ENCODE measurements at places on chromosomes 7 and 10.

DNA sequence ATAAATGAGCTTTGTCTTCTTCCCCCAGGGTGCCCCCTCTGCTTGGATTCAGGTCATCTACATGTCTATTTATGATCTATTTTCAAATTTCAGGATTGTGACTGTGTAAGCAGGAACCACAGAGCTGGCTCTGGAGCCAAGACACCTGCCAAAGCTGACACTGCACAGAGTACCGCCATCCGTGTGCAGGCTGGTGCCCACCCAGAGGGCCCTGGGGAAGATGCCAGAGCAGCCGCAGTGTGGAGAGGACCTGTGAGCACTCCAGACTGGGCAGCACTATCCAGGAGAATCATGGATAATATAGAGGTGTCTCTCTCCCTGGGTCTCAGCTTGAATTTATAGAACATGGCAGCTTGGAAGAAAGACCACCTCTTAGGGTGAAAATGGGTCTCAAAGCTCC lies 577.5 kb downstream of the GRID1 start:
- DNase-seq = no peak

DNA sequence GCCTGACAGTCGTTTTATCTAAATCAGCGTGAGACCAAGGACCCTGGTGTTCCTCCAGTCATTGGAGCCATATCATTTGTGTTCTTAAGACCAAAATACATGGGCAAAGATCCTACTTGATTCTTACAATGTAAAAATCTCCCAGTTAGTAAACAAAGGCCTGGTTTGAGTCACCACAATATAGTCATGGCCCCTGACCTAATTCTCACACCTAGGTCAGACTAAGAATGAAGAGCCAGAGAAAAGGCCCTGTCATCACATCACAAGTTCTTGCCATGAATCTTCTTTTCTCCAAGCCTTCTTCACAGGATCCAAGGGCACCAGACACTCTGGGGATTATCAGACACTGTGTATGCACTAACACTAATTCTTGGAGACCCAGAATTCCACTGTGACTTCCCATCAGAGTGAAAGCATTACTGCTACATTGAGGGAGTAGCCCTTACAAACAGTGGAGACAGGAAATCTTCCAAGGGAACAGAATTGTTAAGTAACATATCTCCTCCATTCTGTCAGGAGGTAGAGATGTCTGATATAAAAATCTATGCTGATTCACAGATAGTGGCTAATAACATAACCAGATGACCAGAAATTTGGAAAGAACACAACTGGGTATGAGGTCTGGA lies 7.6 kb upstream of the ERVW-1 start:
- DNase-seq = no peak

GRCh38 chr10:20685462-20685861 lies 211.6 kb downstream of the NEBL start:
- no peak for DNase-seq

DNA sequence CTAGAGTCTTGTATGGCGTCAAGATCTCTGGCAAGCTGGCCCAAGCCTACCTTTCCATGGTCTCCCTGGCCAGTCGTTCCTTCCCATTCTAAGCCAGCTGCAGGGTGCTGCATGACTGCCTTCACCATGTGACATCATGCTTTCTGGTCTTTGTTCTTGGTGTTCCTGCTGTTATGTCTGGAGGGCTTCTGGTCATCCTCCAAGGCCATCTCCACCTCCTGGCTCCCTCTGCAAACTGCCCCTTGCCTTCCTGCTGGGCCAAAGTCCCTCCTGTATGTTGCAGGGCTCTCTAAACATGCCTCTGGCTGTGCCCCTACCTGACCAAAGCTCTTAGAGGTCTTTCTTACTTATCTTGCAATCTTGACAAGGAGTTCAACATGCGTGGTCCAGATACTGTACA lies 44.4 kb upstream of the SHH start:
- no peak for DNase-seq

DNA sequence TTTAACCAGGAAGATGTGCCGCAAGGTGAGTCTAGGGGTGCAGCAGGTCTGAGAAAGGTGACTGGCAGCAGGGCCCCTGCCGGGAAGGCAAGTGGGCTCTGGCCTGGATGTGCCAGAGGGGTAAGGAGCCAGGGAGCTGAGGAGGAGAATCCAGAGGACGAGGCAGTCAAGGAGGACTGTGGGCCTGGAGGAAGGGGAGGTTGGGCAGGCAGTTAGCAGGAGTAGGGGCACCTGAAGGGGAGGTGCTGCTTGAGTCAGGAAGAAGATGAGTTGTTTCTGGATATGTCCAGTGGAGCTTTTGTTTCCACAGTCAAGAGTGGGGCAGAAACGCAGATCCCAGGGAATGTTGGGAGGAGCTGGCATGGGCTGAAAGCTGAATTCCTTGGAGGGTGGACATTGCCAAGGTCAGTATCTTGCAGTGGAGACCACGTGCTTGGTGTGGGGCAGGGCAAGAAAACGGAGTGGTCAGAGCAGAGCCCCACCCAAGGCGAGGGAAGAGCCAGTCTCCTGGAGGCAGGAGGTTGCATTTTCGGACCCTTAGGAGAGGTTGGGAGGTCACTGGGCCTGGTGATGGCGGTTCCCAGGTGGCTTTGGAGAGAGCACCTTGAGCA lies 34.0 kb downstream of the MINDY4 start:
- DNase-seq = no peak

DNA sequence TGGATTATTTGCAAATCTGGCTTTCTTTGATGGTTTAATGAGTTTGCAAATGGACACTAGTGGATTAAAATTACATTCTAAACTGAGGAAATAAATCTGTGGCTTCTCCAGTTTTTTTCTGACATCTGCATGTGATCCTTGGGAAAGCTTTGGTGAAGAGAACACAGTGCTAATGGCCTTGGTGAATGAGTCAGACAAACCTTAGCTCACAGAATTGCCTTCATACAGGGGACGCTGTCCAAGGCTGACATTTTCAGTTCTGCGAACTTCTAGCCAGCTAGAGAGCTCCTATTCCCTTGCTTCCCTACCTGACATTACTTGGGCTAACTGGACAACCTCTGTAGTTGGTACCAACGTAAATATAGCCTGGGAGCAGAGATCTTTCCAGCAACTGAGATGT lies 21.2 kb downstream of the BMPER start:
- no peak for DNase-seq

GRCh38 chr10:105434970-105435369 lies 793.9 kb downstream of the SORCS3 start:
- DNase-seq = no peak

DNA sequence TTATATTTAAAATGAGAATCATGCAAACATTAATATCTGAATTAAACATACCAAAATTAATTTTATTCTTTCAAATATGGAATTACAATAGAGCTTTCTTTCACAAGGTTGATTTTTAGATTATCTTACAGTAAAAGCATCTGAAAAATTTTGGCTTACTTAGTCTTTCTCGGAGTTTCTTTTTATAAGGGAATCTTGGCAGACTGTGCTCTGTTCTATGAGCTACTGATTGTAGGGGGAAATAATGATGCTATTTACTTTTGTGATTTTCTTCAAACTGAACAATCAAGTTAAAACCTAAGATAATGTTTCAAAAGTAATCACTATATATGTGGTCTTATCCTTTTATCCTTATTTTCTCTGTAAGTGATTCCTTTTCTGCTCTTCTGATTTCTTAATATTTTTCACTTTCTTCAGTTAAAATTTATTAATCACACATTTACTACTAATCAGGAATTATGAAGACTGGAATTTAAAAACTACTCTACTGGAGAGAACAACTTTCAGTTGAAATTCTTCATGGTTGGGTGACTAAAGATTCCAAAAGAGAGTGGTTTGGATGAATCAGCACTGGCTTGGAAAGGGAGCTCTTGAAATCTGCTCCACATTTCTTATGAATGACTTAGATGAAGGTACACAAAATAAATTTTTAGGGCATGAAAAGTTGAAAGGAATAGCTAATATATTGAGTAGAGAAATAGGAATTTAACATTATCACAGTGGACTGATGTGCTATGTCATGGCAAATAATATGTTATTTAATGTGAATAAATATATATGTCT lies 103.9 kb downstream of the PPP1R9A start:
- no peak for DNase-seq

GRCh38 chr7:46454816-46455215 lies 533.7 kb upstream of the IGFBP3 start:
- DNase-seq = no peak

GRCh38 chr10:99977916-99978315 lies 31.8 kb downstream of the DNMBP start:
- no peak for DNase-seq

DNA sequence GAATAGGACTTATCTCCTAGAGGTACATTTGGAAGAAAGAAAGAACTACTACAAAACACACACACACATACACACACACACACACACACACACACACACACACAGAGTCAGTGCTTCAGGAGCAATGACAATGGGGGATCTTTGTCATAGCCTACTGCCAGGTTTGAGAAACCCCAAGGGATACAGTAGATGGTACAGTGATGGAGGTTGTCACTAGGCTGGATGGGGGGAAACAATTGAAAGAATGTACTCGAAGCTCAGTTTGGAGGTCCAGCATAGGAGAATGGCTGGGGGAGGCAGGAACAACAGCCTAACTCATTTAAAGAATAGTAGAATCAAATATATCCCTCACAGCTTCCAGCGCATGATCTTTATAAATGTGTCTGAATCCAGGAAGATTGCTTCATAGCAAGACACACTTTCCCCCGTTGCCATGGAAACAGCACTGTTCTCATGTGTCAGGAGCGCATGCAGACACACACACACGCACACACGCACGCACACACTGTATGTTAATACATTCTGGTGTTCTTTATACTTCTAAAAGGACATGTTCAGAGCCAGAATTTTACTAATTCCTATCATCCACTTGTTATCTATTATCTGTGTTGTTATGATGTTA lies 32.6 kb upstream of the ZNRF2 start:
- DNase-seq = no peak

DNA sequence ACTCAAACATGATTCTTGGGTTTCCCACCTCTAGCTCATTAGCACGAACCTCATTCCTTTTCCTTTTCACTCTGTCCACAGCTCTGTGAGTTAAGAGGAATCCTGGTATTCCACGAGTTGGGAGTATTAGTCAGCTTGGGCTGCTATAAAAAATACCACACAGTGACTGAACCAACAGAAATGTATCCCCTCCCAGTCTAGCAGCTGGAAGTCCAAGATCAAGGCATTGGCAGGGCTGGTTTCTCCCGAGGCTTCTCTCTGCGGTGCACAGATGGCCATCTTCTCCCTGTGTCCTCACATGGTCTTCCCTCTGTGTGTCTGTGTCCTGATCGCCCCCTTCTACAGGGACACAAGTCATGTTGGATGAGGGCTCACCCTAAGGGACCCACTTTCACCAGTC lies 261.6 kb downstream of the TNS3 start:
- DNase-seq = no peak

- DNase-seq = no peak
Observed at GRCh38 chr7:121537031-121537430, 140.9 kb upstream of the FAM3C start.

- no peak for DNase-seq
Observed at GRCh38 chr10:89355394-89355931, 22.4 kb upstream of the IFIT1B start.

GRCh38 chr7:154569916-154570315 lies 433.0 kb downstream of the PAXIP1 start:
- DNase-seq = no peak

GRCh38 chr7:69635555-69636185 lies 37.4 kb downstream of the AUTS2 start:
- no peak for DNase-seq

GRCh38 chr10:125473143-125473793 lies 209.7 kb downstream of the TEX36 start:
- no peak for DNase-seq

- no peak for DNase-seq
Observed at GRCh38 chr10:7811000-7811399, 7.3 kb upstream of the TAF3 start.

DNA sequence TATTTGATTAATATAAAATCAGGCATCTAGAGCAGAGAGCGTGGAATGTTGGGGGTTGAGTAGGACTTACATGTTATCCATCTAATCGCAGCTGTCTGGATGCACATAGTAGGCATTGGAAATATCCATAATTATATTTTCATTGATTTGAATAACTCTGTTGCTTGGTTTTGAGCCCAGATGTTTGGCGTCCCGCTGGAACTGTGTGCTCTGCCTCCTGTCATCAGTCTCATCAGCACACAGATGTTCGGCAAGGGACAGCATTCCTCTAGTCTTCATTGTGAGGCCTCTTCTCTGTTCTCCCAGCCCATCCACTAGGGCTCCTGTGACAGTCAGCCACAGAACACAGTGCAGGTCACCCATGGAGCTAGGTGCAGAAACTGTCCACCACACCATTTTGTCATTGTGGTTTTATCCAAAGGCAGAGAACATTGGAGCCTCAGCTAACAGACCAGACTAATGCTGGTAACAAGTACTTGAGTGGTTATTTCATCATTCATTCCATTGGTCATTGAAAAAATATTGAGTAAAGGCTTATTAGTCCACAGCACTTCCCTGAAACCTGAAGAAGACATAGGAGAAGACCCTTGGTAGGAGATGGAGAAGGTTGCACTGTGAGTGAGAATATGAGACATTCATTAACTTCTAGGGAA lies 927.4 kb downstream of the LRMDA start:
- DNase-seq = no peak

- peak; percentile 52 for DNase-seq
Observed at GRCh38 chr7:774161-775109, 47.4 kb upstream of the PRKAR1B start.

DNA sequence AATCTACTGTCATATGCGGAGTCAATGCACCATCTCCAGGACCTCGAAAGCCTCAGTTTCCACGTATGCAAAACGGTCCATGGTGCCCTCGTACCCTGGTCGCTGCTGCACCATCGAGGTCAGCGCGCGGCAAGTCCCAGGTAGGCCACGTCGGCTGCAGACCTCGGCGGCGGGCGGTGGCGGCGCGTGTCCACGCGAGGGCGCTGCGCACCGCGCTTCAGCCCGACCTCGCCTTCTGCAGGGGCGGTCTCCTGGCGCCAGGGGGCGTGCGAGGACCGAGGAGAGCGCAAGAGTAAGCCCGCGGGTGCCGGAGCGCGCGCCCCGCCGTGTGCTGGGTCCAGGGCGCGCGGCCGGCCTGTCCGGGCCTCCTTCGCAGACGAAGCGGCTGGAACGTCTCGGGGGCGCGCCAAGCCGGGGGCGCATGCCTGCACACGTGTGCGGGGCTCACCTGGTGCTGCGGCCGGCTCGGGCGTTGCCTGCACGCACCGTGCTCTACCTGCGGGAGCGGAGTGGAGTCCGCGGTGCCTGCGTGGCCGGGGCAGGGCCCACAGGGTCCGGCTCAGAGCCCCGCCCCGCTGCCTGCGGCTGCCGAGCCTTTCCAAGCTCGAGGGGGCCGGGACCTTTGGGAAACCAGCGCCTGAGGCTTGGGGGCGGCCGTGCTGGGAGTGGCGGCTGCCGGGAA lies 54.0 kb downstream of the GLRX3 start:
- peak; percentile 78 for DNase-seq

DNA sequence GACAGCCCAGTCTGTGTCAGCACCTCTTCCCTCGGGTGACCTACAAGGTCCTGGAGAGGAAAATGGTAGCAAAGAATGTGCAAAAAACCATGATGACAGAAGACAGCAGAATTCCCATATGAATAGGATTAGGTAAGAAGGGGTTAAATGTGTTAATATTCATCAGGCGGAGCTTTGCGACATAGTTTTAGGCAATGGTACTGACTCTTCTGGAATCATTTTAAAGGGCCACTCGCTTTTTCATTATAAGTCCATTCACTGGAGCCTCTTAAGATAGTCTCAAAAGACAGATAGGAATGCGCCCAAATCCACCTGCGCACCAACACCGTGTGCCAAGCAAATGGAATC lies 38.2 kb downstream of the DLG5 start:
- DNase-seq = no peak

GRCh38 chr10:29163746-29164145 lies 125.1 kb upstream of the LYZL1 start:
- no peak for DNase-seq

GRCh38 chr7:146366938-146367337 lies 250.3 kb downstream of the CNTNAP2 start:
- no peak for DNase-seq

- no peak for DNase-seq
Observed at GRCh38 chr7:151198945-151199848, 11.1 kb downstream of the H2BK1 start.
